ENCODE measurements at places on chromosomes 3 and 15.

GRCh38 chr15:78830514-78831228, 19.4 kb upstream of the ADAMTS7 start:
- no peak for DNase-seq

DNA sequence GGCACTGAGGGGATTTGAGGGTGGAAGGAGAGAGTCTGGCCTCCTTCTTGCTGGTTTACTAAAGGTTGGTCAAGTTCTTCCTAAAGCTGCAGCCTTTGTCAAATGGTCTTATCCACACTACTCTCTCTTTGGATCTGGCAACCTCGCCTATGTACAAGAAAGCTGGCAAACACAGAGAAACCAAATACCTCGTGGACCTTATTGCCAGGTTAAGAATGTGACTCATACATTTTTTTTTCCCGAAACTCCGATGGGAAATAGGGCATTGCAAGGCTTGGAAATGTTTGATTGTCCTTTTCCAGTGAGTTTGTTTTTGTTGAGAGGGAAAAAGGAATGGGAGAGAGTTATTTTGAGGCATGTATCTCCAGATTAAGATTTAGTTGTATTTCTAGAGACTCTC, 13.9 kb downstream of the EOMES start:
- no peak for DNase-seq

DNA sequence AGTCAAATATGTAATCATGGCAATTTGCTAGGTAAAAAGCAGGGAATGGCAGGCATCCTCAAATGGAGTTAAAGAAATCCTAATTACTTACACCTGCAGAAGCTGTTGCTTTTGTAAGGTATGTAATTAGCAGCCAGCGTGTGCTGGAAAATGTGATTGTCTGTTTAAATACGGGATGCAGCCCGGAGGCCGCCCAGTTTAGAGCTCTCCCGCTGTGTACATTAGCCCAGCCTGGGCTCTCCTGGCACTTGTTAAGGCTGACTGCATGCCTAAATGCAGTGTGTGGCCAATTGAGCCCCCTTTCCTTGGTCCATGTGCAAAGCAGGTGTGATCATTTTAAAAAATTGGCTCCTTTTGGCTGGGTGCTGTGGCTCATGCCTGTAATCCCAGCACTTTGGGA, 9.0 kb downstream of the DPH3 start:
- no peak for DNase-seq

- DNase-seq, result no peak
Observed at GRCh38 chr15:94235041-94235440, 3.7 kb downstream of the MCTP2 start.

GRCh38 chr3:36957862-36958686, 13.2 kb upstream of the TRANK1 start:
- no peak for DNase-seq

GRCh38 chr3:41198526-41198925, 779 bp upstream of the CTNNB1 start:
- no peak for DNase-seq

DNA sequence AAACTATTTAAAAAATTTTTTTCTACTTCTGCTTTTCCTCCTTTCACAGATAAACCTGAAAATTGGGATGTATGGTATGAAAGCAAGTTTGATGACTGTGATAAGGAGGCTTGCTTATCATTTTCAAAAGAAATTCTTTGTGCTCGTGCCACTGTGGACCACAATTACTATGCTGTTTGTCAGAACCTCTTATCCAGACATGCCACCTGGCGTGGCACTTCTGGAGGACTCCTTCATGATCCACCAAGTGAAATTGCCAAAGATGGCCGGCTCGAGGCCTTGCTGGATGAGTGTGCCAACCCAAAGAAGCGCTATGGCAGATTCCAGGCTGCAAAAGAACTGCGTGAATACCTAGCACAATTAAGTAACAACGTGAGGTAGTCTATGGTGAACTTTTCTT, 17.8 kb downstream of the DIPK2A start:
- DNase-seq, result no peak

DNA sequence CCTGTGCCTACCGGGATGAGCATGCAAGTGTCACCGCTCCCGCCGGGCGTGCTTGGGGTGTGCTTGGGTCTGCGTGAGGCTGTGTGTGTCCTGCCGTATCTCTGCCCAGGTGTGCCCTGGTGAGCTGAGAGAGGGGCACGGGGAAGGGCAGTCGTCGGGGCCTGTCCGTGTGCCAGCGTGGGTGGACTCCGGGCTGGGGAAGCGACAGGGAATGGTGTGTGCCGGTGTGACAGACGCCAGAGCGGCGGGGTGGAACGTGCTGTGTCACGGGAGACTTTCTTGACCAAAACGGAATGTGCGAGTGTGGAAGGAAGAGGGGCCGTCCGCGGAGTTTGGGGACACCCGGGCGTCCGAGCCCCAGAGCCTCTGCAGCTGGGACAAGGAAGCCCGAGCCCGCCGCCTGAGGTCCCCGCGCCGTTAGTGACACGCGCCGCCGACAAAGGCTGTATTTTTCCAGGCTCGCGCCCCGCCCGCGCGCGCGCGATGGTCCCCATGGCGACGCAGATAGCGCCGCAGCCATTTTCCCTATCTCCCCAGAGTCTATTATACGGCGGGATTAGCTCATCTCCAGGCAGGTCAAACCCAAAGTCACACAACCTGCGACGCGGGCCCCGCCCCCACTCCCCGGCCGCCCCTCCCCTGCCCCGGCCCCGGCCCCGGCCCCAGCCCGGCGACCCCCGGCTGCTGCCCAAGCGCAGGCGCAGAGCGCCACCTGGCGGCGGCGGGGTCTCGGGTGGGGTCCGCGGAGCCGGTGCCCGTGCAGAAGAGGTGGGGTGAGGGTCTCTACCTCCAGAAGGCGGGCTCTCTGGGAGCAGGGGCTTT, 4.5 kb upstream of the GATA2 start:
- DNase-seq, result no peak

DNA sequence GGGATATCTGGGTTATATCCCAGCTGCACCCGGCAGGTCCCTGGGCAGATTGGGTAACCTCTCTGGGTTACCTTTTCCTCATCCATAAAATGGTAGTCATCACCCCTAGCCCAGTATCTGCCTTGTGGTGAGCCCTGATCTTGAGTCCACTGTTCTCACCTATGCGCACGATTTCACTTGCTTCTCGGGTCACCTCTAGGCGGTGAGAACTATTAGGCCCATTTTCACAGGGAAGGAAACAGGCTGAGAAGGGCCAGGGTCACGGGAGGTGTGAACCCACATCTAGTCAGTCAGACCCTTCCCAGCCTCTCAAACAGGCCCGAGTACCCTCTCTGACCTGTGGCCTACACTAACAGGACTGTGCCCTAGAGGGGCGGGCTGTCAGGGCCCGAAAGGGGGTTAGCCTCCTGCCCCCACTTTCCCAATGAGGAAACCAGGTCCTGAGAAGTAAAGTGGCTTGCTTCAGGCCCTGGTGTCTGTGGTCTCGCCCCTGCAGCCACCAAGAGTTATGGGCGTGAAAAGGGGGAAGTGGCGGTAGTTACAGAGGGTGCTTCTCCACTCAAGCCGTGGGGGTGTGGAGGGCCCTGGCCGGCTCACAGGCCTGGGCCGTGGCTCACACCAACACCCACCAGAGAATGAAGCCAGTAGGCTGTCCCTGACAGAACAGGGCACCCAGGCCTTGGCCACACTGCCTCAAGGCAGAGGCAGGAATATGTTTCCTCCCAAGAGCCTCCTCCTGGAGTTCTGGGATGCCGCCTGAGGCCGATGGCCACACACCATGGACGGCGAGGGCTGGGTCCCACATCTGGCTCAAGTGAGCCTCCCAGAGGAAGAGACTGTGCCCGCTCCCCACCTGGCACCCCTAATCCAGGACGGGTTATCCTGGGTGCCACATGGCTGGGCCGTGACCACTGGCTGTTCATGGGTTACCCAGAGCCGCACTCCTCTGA, 19.5 kb downstream of the PSTPIP1 start:
- DNase-seq, result no peak

GRCh38 chr3:62139957-62140356, 233.4 kb downstream of the FEZF2 start:
- DNase-seq, result no peak

GRCh38 chr3:198032039-198032936, 72.3 kb downstream of the LMLN start:
- no peak for DNase-seq

- no peak for DNase-seq
Observed at GRCh38 chr15:68015244-68015643, 38.9 kb upstream of the PIAS1 start.

DNA sequence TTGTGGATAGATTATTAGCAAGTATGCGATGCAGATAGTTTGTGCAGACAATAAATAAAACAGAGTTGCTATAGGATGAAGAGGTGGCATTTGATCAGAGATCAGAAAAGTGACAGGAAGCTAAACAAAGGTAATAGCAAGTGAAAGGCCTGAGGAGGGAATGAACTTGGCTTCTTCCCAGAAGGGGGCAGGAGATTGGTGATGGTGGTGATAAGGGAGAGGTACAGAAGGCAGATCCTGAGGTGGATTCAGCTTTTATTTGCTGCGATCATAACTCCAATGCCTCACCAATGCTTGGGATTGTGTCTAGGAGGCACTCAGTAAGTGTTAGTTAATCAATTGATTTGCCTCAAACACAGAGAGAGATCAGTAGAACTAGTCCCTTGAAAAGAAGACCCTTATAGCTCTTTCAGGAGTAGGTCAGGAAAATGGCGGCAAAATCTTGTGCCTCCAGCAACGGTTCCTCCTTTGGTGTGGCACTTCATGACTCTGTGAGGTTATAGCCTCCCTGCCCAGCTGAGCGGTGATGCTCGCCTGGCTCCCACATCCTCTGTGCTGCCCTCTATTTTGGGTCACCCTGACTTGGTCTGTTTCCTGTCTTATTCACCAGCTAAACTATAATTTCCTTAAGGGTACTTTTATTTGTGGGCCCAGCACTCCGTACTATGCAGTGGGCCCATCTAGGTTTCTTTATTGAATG, 37.5 kb downstream of the TGFBR2 start:
- DNase-seq, result no peak

- DNase-seq, result no peak
Observed at GRCh38 chr3:193883551-193883950, 252.4 kb upstream of the HES1 start.

GRCh38 chr15:83794209-83794608, 140.3 kb downstream of the ADAMTSL3 start:
- DNase-seq, result no peak

GRCh38 chr3:196789885-196790359, 50.3 kb downstream of the PAK2 start:
- no peak for DNase-seq

DNA sequence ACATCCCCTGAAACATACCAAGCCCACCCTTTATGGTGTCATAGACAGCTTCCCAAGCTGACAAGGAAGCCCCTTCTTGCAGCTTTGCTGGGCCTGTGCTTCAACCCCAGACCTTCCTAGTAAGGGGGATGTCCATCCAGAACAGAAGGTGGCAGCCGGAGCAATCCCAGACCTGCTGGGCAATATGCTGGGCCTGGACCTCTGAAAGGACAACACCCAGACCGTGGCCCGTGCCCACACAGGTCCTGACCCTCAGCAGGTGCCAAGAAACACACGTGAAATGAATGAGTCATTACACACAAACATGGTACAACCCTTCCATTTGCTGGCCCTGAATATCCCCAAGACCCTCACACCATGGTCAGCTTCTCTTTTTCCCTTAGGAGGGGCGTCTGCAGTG, 19.8 kb upstream of the VILL start:
- no peak for DNase-seq

GRCh38 chr3:194739498-194740284, 54.0 kb downstream of the FAM43A start:
- DNase-seq, result no peak

- no peak for DNase-seq
Observed at GRCh38 chr3:129575233-129575996, 31.1 kb downstream of the PLXND1 start.

- no peak for DNase-seq
Observed at GRCh38 chr3:37050282-37050681, 57.0 kb downstream of the MLH1 start.

DNA sequence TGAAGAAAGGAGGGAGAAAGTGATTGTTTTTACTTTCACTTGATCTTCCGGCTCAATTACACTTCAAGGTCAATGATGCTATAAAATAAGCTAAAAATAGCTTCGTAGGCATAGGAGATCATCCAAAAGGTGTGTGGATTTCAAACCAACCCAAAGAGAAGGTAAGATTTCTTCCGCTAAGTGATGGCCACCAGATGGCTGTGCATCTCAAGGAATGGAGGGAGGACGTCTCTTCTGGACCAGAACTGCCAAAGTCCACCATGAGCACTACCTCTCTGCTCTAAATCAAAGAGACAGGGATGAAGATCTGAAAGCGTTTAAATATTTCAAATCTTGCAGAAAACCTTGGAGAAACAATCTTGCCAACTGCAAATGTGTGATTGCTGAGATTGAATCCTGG, 199.1 kb upstream of the ZPLD1 start:
- DNase-seq, result no peak

DNA sequence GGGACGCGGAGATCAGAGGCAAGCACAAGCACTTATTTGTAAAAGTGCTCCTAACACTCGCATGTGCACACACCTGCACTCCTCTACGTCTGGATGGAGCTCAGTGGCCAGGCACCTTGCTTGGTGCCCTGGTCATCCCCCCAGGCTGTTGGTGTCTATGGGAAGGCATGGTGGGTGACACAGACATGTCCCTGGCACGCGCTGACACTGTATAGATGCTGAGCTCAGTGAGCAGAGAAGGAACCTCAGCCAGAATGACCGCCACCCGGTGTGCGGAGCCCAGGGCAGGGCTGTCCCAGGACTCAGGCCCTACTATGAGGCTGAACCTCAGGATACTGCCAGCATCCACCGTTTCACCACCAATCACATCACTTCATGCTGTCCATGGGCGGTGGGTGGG, 64.5 kb downstream of the NIPA2 start:
- DNase-seq, result no peak

- no peak for DNase-seq
Observed at GRCh38 chr3:51297333-51297732, 87.8 kb upstream of the MANF start.

DNA sequence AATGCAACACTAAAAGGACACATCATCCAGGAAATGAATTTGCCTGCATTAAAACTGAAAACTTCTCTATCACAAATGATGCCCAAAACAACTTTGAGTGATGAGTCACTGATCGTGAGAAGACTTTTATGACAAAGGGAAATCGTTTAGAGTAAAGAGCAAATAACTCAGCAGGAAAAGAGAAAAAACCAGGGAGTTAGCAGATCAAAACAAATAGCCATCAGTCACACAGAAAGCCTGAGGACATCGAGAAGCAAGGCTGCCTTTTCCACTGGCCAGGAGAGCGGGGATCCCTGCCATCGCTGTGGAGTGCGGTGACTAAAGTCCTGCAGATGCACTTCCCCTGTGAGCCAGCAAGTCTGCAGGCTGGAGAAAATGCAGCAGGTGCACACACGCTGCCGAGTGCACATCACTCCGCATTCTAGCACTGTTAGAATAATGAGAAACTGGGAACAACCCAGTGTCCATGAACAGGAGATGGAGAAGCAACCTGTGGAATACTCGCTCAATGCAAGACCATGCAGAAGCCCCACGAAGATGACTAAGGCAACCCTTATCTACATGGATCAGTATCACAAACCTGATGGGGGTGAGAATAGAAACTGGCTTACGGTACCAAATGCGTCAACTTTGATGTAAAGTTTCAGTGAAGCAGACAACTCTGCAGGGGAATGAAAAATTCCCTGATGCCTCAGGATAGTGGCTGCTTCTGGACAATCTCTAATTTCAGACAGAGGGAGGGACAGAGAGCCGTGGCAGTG, 86.4 kb downstream of the NSMCE3 start:
- no peak for DNase-seq

GRCh38 chr3:81713031-81713430, 48.4 kb downstream of the GBE1 start:
- DNase-seq, result no peak

- no peak for DNase-seq
Observed at GRCh38 chr15:78878356-78878755, 5.7 kb downstream of the MORF4L1 start.

- DNase-seq, result no peak
Observed at GRCh38 chr3:88280326-88280725, 130.6 kb downstream of the C3orf38 start.

GRCh38 chr3:52246264-52246620, 683 bp downstream of the PPM1M start:
- DNase-seq, result no peak

Data from smooth muscle cell of the brain vasculature (primary cell).